ENCODE measurements at places on chromosomes 3 and 15. TPM values are rescaled to one million over a fixed set of nuclear protein-coding genes. Genes with fewer than 3 reads are reported as not detected.

DNA sequence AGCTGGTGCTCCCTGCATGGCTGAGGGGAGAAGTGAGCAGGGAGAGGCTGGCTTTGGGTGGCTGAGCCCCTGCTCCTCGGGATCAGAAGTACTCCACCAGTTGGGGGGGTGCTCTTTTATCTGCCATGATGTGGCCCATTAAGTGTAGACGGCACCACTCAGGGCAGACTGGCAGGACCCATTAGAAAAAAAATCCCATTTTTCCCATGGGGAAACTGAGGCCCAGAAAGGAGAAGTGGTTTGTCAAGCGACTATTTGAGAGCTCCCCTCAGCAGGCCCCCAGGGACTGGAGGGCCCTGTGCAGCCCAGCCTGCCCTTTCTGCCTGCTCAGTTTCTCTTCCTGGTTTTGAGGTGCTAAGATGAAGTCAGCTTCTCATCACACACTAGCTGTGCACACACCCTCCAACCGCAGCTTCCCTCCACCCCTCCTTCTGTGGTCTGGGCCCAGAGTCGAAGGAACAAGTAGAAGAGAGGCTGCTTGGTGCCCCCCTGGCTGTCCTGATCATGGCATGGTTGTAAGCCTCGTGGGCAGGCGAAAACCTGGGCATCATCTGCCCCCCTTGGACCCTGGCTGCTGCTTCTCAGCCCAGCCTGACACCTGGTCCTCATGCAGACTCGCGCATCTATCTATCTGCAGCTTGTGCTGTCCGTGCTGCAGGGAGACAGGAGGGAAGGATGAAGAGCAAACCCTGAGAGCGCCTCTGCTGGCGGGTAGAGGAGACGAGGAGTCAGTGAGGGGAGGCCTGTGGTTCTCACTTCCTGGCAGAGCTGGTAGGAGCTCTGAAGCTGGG is 5.6 kb downstream of the CSK start:
- DNase-seq = peak; percentile 76

GRCh38 chr15:65980824-65981456 is 111.6 kb downstream of the RAB11A start:
- DNase-seq = peak; percentile 59

GRCh38 chr3:57074135-57074534 is 13.7 kb downstream of the SPATA12 start:
- DNase-seq = no peak

The RNU5B-1 gene
- total RNA-seq = 35.4 TPM

DNA sequence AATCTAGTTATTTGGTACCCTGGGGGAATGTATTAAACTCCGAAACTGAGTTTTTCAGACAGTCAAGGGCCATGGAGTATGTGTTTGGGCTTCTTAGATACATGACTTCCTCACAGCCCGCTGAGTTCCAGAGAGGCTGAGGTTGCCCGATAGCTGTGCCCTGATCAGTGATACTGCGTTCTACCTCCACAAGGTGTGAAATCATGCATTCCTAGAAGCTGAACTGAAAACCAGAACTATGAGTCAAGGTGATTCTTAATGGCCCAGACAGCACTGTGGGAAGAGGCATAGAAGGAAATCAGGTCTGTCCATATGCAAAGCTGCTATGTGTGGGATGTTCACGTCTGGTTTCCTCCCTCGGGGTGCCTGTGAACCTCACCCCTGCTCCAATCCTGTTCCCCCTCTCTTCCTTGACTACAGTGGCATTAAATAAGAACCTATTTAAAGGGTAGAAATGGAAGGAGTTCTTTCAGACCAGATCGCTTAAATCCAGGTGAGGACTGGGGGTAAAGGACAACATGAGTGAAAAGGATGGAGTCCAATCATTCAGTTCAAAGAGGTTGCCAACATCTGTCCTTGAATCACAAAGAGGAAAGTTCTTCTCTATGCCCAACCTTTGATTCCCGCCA is 74.3 kb downstream of the MYO1E start:
- no peak for DNase-seq

DNA sequence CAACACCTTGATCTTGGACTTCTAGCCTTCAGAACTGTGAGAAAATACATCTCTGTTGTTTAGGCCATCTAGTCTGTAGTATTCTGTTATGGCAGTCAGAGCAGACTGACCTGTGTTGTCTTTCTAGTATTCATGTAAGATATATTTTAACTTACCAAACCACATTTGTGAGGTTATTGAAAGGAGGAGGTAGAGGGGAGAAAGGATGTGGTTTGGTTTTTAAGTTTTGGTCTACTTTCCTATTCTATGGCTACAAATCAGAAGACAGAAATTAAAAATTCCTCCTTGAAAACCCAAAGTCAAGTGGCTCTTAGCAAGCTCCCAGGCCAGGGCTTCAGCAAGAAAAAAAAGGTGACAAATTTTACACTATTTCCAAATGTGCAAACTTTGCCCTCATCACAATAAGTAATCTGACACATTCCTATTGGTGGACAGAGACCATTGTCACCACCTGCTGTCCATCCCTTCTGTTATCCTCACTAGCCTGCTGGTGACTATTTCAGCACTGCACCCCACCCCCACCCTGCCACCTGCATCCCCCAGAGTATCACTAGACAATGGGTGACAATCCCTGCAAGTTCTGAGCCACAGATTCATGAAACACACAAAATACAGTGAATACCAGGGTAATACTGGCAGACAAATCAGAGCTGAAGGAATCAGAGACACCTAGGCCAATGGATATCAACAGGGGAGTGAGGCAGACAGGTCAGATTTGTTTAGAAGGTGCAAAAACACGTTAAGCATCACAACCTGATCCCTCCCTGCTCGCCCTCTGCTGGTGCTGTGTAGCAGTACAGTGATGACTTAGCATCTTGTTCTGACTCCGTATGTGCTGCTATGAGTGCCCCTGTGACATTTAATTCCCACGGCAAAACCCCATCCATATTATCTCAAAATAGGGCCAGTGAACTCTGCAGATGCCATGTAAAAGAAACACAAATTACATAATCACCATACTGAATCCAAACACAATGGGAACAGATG is 79.0 kb upstream of the DCLK3 start:
- no peak for DNase-seq

DNA sequence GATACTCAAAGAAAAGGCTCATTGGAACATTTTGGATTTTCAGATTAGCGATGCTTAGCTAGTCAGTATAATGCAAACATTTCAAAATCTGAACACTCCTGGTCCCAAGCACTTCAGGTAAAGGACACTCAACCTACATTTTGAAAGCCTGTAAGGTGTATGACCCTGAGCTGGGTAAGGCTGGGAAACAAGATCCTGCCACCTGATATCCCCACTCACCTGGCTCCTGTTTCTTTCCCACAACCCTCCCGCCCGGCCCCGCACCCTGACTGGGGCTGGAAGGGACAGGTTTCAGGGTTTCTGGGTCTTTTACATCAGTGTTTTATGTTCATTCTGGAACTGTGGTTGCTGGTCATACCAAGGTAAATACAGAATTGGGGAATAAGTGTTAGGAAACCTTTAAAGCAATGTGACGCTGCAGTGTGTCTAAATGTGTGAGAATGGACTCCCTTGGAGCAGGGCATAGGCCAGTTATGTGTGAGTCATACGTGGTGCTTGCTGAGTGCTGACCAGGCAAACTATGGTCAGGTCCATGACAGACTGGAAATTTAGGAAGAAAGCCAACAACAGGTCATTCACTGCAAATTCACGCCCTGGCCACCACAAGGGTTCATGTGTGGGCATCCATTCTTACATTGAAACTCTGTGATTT is 22.9 kb downstream of the CTXND1 start:
- peak; percentile 55 for DNase-seq

GRCh38 chr3:113287803-113288648 is 76.7 kb downstream of the BOC start:
- DNase-seq = no peak

The RAMAC gene
- 11.1 TPM for total RNA-seq

DNA sequence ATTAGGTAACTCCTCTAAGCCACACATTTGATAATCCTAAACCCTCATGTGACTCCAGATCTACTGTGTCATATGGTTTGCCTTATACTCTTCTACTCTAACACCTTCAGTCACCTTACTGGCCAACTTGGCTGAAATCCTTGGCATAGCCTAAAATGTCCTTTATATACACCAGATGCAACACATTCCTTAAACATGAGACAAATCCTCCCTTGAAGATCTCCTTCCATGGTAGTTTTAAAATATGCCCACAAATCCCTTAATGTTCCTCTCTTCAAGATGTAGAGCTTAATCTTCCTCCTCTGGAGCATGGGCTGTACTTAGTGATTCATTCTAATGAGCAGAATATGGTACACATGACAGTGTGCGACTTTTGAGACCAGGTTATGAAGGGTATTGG is 238.9 kb downstream of the SUCLG2 start:
- no peak for DNase-seq

The PP2D1 gene
- not detected for total RNA-seq

- DNase-seq = no peak
Observed at GRCh38 chr3:195546130-195546560, 3.0 kb upstream of the PPP1R2 start.

DNA sequence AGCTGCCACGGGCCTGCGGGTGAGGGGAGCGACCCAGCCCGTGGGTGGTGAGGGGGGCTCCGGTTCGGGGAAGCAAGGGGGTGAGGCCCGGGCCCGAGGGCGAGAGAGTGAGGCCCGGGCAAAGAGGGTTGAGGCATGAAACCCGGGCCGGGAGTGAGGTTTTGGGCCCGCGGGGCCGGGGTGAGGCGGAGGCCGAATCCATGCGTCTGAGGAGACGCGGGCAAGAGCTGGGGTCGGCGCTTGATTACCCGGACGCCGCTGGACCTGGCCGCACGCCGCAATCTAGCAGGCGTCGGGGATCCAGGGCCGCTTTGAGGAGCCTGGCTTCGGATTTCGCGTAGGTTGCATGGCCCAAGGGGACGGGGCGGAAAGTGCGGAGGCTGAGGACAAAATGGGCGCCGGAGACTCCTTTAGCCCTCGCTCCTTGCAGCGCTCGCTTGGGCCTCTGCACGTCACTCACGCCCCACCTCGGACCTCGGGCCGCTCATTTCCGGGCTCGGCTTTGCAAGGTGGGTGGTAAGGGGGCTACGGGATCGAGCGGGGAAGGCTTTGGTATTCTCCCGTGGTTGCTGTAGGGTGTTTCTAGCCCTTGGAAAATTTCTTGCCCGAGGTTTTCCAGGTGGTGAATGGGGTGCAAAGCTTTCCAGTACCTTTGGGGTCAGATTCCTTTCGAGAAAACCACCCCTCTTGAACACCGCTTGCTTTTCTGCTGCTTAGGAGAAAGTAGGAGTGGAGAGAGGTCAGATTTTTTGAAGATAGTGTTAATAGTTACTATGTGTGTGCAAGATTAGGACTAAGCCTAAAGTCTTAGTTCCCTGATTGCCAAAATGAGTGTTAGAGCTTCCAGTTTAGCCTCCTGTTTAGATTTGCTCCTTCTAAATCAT is 827 bp downstream of the SLC25A36 start:
- no peak for DNase-seq

The IGSF10 gene
- 0.35 TPM for total RNA-seq

The CD86 gene
- 3.4 TPM for total RNA-seq

DNA sequence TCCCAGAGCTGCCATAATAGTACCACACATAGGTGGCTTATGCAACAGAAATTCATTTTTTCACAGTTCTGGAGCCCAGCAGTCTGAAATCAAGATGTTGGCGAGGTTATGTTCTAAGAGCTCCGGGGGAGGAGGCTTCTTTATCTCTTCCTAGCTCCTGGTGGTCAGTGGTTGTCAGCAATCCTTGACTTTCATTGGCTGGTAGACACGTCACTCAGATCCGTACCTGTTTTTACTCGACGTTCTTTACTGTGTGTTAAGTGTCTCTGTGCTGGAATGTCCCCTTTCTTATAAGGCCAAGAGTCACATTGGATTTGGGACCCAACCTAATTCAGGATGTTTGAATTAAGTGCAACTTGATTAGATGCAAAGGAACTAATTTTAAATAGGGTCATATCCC is 218.5 kb upstream of the CNTN3 start:
- no peak for DNase-seq

DNA sequence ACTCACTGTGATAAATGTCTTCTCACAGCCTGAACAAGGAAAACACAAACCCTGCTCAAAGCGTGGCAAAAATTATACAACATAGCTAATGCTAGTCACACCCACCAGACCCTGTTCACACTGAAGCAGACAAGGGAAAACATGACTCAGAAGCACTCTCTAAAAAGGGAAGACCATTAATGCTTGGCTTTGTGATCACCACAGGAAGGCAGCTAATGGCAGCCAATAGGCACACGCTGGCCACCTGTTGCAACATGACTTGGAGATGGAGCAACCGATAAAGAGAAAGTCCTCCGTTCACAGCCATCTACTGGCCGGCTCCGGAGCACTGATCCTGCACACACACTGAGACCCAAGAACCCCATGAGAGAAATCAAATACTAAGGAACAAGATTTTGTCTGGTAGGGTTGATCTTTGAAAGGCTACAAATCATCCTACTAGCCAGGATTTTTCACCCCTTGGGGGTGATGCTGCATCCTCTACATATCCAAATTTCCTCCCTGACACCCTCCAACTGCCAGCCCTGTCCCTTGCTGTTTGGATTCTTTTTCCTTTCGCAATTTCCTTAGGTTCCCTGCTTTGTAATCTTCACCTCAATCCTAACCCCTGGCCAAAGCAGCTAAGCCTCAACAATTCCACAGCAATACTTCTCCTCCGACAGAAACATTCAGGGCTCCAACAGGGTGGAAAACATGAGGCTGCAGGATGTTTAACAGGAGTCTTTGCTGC is 3.2 kb downstream of the ZXDC start:
- peak; percentile 86 for DNase-seq

The MME gene
- 15.0 TPM for total RNA-seq

The UBAP1L gene
- total RNA-seq = 1.6 TPM

- no peak for DNase-seq
Observed at GRCh38 chr15:56837273-56837672, 81.2 kb upstream of the TCF12 start.

The ROBO1 gene
- total RNA-seq = 4.3 TPM

The CACNA2D3 gene
- 0.28 TPM for total RNA-seq

- DNase-seq = no peak
Observed at GRCh38 chr3:17431004-17431403, 311.4 kb downstream of the TBC1D5 start.

DNA sequence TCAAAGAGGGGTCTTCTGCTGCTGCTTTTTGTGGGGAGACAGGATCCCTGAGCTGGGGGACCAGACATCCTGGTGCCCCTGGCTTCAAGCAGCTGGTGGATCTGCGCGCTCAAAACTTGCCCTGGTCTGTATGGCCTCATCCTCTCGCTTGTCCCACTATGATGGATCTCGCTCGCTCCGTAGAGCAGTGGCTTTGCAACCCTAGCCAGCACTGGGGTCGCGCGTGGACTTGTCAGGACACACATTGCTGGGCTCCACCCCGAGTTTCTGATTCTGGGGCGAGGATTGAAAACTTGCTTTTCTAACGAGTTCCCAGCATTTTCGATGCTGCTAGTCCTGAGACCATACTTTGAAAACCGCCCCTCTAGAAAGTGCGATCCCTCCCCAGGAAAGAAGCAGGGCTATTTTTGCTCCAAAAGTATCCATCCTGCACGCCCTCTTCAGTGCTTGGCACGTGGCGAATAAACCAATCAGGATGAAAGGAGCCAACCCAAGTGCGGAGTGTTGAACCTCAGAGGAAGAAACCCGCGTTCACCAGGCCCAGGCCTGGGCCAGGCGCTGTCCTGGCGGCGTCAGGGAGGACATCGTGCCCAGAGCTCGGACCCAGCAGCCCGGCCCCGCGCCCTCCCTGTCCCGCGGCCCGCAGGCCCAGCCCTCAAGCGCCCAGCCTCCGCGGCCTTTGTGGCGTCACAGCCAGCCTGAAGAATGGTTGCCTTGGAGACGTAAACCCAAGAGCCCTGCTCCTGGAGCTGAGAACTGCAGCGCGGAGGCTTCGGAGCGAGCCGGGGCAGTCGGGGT is at the start of gene CFAP100:
Gene CFAP100 (plus strand): TSS at position 731 of the 798 bp plus-strand sequence. CDS start 1,092 bp downstream, outside the sequence.
- no peak for DNase-seq
